ENCODE measurements at places on chromosomes 1 and 21.

DNA sequence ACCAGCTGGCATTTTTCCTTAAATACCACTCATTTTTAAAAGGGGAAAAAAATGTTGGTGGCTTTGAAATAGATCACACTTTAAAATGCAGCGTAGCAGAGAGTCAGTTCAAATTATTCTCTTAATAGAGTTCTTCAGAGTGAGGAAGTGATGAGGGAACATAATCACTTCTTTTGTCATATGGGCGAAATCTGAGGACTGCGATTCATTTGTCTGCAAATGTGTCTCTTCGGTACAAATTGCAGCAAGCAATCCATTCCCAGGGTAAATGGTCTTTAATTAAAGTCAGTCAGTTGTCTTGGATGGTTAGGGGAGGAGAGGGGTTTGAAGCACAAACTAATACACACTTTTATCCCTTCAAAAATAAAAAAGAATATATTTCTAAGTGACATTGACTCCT lies 86.0 kb upstream of the SELENON start:
- no peak for DNase-seq

GRCh38 chr1:3494321-3495308 lies 40.1 kb downstream of the ARHGEF16 start:
- DNase-seq, result no peak

DNA sequence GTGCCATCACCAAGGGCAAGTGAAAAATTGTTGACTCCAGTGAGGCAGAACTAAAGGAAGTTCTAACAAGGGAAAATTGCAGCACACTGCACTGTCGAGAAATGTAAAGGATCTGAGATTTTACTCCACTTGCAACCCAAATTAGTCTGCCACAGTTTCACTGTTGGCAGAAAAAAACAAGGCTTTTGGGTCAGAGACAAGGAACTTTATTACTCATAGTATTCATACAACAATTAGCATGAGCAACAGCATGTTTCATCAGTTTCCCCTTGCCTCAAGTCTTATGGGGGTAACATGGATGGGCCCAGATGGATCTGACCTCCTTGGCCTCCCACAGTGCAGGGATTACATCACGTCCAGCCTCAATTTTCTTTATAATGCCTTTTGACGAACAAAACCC lies 125.3 kb downstream of the LTN1 start:
- DNase-seq, result no peak

DNA sequence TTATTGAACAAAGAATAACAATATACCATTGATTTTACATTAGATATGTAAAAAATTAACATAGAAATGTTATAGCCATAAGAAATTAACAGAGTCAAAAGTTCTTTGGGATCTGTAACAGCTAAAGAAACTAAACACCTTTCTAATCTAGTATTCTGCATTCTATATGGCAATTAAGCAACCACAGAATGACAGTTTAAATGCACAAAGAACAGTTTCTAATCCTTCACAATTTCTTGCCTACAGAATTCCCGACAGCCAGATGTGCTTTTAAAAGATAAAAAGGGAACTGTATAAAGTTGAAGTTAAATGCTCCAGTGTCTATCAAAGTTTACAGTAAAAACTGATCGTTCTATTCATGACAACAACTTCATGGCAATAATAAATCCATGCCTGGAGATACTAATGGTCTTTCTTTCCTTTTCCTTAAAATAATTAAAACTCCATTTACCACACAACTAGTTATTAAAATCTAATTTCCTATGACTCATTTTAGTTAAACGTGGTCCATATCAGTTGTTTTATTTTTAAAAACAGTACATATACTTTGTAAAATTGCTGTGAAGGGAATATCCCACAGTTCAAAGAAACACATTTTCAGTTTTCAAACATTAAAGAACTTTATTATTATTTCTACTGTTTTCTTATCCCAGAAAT lies 110.2 kb downstream of the EIF4G3 start:
- DNase-seq, result no peak

GRCh38 chr1:191984856-191985255 lies 173.4 kb upstream of the RGS18 start:
- DNase-seq, result no peak

DNA sequence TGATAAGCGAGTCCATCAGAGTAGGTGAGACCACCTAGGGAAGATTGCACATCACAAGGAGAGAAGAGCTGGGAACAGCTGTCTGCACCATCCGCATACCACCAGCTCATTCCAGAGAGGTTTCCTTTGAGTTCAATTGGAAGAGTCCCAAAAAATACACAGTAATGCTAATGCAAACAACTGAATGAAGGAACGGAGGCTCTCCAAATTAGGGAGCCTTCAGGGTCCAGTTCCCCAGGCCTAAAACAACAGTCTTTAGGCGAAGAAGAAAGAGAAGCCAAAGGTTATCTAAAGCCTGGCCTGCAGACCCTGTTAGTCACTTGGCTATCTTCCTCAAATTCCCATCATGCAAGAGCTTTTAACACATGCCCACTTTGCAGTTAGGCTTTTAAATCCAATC lies 246.4 kb downstream of the PBX1 start:
- no peak for DNase-seq

GRCh38 chr1:67627336-67627735 lies 57.7 kb upstream of the GADD45A start:
- no peak for DNase-seq

GRCh38 chr21:40129809-40130208 lies 262.6 kb downstream of the PCP4 start:
- DNase-seq, result no peak

DNA sequence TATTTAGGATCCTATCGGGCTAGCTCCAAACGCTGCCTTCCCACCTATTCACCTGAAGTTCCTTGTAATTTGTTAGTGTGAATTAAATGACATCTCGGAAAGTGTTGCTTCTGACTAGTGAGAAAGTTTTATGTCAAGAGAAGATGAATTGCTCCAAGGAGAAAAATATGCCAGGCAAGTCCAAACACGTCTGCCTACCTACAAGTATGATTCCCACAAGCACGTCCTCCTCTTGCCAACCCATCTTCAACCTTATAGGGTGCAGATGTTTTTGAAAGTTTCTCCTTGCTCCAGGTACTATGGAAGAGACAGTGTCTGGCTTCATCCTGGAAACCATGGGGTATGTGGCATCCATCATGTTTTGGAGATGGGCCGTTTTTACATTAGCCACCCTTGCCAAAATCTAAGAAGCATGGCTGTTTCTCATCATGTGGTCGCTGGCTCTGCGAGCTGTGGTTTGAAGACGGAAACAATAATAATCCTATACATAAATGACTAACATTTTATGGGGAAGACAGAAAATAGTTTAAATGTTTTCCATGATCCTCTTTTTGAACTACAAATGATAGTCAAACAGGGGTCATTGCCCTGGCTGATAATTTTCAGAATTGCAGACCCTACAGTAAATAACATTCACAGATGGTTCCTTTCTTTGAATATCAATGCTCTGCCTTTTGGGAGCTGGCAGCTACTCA lies 505.8 kb downstream of the SMYD3 start:
- no peak for DNase-seq

DNA sequence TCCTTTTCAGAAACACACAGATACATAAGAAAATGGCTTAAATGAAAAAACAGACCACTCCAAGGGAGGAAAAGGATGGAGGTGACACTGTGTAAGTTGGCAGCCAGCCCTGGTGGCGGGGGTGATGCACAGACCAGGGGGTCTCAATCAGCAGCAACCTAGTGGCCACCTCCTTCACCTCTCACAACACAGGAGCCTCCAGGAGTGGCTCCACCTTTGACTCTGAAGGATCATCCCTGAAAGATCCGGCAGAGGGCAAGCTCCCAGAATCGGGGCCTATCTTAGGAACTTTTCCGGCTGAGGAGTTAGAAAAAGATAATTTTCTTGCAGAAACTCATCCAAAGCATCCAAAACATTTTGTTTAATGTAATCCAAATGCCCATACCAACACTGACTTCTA lies 51.2 kb upstream of the SMYD2 start:
- DNase-seq, result no peak
